ENCODE measurements at places on chromosomes 2 and 18.

GRCh38 chr2:24875272-24875671, 44.8 kb downstream of the ADCY3 start:
- no peak for DNase-seq

DNA sequence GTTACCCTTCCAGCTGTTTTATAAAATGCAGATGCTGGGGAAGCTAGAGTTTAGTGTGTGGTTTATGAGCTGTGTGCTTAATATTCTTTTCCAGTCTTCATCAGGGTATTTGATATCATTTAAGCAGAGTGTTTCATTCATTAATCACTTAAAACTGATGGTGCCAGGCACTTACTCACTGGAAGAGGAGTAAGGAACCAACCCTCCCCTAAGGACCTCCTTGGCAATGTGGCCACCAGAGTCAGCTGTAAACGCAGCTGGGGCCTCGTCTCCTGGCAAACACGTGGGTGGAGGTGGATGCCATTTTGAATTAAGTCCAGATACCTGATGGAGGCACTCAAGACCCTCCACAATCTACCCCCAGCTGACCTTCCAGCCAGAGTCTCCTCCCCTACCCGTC, 331.6 kb downstream of the CLIP4 start:
- DNase-seq: no peak

DNA sequence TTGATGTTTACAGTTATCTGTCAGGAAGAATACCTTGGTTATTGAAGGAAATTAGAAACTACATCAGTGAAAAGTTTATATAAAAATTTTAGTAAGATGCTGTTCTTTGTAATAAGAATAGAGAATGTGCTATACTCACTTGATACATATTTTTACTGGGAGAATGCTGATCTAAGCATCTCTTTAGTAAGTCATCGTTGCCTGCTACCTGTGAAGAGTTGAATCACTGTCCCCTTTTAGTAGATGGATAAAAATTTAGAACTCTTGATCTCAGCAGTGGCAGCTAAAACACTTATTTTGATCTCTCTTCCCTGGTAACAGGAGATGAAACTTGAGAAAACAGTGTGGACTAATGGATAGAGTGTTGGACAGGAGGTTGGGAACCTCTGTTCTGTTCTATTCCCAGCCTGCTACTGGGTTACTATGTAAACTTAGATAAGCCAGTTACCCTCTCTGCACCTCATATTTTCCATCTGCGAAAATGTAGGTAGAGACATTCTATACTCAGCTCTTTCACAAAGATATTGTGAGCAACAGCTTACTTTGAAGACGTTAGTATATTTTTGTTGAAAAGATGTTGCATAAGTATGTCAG, 100.3 kb downstream of the FEZ2 start:
- no peak for DNase-seq

- DNase-seq: no peak
These were observed 90.8 kb downstream of the ZFP36L2 start for GRCh38 chr2:43135583-43135982.

GRCh38 chr2:26025509-26025908, 8.4 kb upstream of the RAB10 start:
- no peak for DNase-seq

- no peak for DNase-seq
These were observed 67.4 kb downstream of the UBE2E3 start for GRCh38 chr2:181047829-181048228.

- DNase-seq: no peak
These were observed 1.4 kb downstream of the ARID5A start for GRCh38 chr2:96537734-96538486.

DNA sequence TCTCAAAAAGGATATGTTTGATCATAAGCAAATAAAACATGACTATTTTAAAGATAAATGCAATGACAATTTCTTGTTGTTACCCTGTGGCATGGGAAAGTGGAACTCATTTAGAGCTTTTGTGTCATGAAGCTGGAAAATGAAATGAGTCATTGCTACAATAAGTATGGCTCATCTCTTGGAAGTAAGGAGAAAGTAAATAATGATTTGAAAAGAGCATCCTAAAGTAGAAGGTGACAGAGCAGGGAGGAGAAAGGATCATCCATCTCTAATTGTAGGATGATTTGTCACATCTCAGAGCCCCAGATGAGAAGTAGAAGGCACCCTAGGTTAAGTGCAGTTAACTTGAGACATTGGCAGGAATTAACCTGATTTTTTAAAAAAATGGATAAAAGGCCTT, 200.5 kb downstream of the CPS1 start:
- DNase-seq: no peak

DNA sequence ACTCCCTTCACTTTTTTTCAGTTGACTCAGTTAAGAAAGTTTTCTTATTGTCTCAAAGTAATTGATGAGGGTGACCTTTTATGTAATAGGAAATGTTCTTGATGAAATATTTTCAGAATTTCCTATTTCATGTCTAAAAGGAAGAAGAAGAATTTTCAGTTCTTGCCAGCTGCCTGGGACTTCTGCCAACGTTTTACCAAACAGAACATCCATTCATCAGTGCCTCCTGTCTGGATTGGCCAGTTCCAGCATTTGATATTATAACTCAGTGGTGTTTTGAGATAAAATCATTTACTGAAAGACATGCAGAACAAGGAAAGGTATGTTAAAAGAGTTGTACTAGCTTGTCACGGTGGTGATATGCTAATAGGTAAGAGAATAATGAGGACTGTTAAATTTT, 104.7 kb upstream of the MYO3B start:
- no peak for DNase-seq

GRCh38 chr18:23341383-23341782, 111.7 kb upstream of the RIOK3 start:
- DNase-seq: no peak

GRCh38 chr2:181879295-181879694, 12.2 kb upstream of the ITPRID2 start:
- no peak for DNase-seq

Measured in esophagus squamous epithelium (tissue), 5 donors.